ENCODE measurements at places on chromosomes 7 and 10. TPM values are rescaled to one million over a fixed set of nuclear protein-coding genes. Genes with fewer than 3 reads are reported as not detected.

Gene CAPZA2
- 176 TPM for total RNA-seq

Gene MRC1
- 0.05 TPM for total RNA-seq

Gene ANKMY2
- total RNA-seq = 8.4 TPM

Gene CLRN3
- total RNA-seq = not detected

Gene CHRM2
- total RNA-seq = not detected

Gene GJD4
- total RNA-seq = not detected

Gene RASA4B
- 10.2 TPM for total RNA-seq

Gene DCLRE1A
- total RNA-seq = 16.6 TPM

Gene ARL4A
- total RNA-seq = 12.7 TPM

Gene ITPRID1
- not detected for total RNA-seq

Gene A1CF
- total RNA-seq = not detected

Gene DIP2C
- total RNA-seq = 0.80 TPM

Gene NSUN6
- total RNA-seq = 15.0 TPM

Gene CCL24
- total RNA-seq = not detected

Gene LIPA
- 22.7 TPM for total RNA-seq

All from activated CD4-positive, alpha-beta memory T cell treated with anti-CD3 and anti-CD28 coated beads for 36 hours (primary cell).